ENCODE measurements at places on chromosomes 16 and 17. TPM values are rescaled to one million over a fixed set of nuclear protein-coding genes. Genes with fewer than 3 reads are reported as not detected.

DNA sequence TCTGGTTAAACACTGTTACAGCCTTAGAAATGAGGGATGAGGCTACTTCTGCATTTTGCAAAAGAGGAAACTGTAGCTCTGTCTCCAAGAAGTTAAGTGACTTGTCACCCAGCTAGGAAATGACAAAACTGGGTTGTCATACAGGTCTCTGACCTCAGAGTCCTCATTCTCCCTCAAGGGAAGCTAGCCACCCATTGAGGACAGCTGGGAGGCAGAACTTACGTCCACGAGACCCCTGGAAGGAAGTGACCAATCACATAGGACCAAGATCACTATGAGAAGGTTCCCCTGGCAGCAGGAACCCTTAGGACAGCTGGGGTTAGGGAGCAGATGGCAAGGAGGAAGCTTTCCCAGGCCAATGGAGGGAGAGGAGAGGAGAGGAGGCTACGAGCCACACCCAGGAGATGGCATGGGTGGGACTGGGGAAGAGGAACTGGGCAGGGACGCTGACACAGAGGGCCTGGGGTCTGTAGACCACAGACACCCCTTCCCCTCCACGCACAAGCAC, 11.2 kb downstream of the METTL22 start:
- DNase-seq: no peak

DNA sequence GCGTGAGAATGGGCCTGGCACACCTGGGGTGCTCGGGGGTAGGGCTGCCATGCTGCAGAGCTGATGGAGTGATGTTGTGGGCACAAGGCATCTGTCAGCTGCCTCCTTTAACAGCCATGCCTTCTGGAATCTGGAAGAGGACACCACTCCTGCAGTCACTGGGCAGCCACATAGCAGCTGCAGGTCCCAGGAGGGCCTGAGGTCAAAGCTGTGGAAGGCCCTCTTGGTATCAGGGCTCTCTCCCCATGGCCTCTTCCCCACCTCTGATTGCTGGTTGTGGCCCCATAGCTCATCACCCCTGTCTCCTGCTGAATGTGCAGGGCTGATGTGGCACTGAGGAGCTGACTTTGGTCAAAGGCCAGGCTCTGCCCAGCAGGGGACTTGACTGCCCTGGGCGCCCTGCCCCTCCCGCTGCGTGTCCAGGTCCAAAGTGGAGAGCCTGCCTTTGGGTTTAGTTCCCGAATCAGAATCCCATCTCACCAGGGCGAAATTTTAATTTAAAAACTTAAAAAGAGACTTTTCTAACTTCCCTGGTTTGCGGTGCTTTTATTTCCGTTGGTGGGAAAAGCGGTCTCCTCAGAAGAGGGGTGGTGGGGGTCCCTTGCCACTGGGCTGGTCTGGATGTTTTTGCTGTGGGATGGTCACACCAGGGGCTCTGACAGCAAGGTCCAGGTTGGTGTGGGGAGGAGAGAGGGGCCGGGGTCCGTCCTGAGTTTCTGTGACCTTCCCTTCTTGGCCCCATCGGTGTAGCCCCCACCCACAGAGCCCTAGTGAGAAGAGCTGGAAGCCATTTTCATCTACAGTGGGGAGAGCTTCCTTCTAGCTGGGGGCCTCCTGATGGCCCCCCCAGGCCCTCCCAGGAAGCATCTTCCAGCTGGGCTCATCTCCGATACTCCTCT, 5.9 kb downstream of the UBALD2 start:
- no peak for DNase-seq

KRTAP4-4 gene
- not detected for total RNA-seq

DNA sequence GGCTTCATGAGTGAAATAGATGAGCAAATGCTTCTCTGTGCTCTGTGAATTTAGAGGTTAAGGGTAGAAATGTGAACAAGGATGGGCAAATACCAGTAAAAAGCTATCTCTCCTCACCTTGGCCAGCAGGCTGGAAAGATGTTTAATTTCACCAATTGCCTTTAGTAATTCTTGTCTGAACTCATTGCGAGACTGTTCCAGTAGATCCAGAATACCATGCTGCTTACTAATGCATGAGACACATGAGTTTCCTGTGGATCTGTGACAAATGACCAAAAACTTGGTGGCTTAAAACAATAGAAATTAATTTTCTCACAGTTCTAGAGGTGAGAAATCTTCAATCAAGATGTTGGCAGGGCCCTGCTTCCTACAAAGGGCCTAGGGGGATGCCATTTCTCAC, 9.3 kb upstream of the ZNF624 start:
- peak; percentile 8 for DNase-seq

SEPTIN1 gene
- not detected for total RNA-seq

DNA sequence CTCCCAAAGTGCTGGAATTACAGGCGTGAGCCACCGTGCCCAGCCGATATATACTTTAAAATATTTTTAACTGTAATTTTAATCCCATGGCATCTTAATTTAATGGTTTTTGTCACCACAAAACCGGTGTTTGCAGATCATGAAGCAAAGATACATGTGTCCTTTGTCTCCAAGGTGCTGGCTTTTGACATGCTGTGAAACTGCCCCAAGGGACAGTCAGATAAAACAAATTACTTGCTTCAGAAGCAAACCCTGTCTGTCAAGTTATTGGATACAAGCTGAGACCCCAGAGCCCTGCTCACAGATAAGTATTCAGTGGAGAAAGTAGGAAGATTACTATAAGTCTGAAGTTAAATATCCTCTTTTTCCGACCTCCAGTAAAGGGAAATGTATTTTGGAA, 39.8 kb downstream of the ARL4D start:
- no peak for DNase-seq

DNA sequence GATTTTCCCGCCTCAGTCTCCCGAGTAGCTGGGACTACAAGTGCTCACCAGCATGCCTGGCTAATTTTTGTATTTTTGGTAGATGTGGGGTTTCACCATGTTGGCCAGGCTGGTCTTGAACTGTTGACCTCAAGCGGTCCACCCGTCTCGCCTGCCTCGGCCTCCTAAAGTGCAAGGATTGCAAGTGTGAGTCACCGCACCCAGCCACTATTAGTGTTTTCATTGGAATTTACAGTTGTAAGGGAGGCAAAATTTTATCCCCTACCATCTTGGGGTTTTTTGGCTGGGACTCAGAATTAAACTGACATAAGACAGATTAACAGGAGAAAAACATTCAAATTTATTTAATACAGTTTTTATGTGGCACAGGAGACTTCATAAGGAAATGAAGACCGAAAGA, 12.3 kb upstream of the MYCBPAP start:
- DNase-seq: no peak

CES3 gene
- 0.29 TPM for total RNA-seq

TERB1 gene
- total RNA-seq: not detected

DNA sequence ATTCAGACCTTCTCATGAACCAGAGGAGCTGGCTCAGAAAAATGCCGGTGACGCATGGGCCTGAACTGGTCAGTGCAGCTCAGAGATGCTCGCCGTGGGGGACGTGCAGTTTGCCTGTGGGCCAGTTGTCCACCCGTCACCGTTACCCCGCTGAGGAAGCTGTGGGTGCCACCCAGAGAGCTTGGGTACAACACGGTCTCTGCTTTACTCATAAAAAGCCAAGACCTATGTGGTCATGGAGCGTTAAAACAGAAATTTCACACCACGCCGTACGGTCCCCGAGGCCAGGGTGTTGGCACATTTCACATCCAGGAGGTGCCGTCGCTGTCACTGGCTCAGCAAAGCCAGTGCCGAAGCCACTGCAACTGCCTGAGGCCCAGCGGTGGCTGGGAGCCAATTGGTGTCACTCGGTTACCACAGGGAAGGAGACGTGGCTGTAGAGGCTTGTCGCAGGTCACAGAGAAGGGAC, 120.9 kb downstream of the METRNL start:
- peak; percentile 50 for DNase-seq

COX6A2 gene
- not detected for total RNA-seq

- no peak for DNase-seq
Measured at GRCh38 chr17:80124351-80124981, 22.5 kb downstream of the EIF4A3 start.

GRCh38 chr17:1002412-1002753, 5.5 kb downstream of the TIMM22 start:
- no peak for DNase-seq

DNA sequence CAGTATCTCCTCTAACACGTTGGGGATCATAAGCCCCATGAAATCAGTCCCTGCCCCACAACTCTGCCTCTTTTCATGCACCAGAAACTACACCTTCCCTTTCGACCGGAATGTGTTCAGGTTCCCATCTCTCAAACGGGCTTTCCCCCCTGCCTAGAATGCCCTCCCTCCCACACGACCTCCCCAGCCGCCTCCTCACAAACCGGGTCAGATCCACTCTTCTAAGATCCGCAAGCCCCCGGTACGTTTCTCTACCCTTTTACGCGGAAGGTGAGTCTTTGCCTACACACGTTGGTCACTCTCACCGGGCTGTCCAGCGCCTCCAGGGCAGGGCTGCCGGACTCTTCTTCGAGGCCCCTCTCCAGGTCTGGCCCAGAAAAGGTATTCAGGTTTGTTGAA, 708 bp downstream of the DHX33 start:
- DNase-seq: no peak

DNA sequence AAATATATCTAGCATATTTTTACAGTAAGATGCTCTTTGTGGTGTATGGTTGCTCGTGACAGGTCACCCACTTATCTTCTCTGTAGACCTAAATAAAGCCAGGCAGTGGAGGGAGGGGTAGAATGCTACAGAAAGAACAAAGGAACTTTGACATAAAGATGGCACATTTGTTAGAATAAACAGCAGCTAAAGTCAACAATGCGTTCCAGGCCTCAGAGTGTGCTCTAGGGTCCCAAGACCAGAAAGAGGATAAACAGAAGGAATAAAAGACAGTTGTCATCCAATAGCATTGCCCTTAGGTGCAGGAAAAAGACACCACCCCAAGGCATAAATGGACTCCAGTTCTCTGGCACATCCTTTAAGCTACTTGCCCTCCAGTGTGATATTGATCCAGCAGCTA, 523.0 kb upstream of the CDH11 start:
- DNase-seq: no peak

GRCh38 chr16:88062341-88063210, 111.3 kb downstream of the BANP start:
- DNase-seq: no peak

- no peak for DNase-seq
Measured at GRCh38 chr17:67974185-67974584, 22.1 kb downstream of the C17orf58 start.

- DNase-seq: peak; percentile 22
Measured at GRCh38 chr16:85673529-85674417, 15.0 kb downstream of the GINS2 start.

CA7 gene
- total RNA-seq: not detected

SKAP1 gene
- 0.17 TPM for total RNA-seq

DNA sequence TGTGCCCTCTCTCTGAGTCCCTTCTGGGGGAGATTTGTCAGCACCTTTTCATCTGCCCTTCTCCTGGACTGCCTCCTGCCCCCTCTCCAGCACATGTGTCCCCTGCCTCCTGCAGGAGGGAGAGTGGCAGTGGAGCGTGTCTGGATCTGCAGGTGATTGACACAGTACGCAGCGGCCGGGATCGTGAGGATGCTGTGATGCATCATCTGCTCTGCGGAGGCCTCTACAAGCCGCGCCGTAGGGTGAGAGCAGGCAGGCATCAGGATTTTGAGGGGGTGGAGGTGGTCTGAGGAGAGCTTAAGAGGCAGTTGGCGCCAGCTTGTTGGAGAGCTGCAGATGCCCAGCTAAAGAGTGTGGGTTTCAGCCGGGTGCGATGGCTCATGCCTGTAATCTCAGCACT, 10.9 kb downstream of the SLC9A5 start:
- no peak for DNase-seq

- no peak for DNase-seq
Measured at GRCh38 chr17:44559634-44560554, 2.6 kb downstream of the FZD2 start.

TMEM219 gene
- total RNA-seq: 39.8 TPM

- DNase-seq: peak; percentile 82
Measured at GRCh38 chr17:73323409-73324159, 11.8 kb upstream of the CDC42EP4 start.

DNA sequence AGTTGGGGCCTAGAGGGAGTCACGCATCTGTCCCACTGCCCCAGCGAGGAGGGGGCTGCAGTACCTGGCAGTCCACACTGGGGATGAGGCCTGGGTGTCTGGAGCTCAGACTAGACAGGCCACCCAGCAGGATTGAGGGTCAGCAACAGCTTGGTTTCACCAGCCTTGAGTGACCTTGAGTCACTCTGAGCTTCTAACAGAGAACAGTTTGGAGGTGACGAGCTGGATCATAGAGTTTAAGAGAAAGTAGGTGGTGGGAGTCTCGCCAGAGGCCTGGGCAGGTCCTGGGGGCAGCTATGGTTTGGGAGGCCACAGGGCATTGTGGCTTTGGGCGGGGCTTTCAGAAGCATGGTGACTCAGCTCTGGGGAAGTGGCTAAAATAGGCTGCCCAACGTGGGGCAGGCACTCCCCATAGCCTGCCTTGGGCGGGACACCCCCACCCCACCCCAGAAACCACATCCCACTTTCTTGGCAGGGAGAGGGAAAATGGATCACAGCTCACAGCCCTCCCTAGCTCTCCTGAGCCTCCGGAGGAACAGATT, 20.5 kb downstream of the CDC42EP4 start:
- DNase-seq: peak; percentile 96

TBC1D3 gene
- total RNA-seq: 0.69 TPM

- peak; percentile 95 for DNase-seq
Measured at GRCh38 chr16:4298761-4299522, 16.9 kb upstream of the GLIS2 start.

GRCh38 chr17:17236295-17237025, 508 bp downstream of the FLCN start:
- peak; percentile 63 for DNase-seq

SSTR5 gene
- not detected for total RNA-seq

DNA sequence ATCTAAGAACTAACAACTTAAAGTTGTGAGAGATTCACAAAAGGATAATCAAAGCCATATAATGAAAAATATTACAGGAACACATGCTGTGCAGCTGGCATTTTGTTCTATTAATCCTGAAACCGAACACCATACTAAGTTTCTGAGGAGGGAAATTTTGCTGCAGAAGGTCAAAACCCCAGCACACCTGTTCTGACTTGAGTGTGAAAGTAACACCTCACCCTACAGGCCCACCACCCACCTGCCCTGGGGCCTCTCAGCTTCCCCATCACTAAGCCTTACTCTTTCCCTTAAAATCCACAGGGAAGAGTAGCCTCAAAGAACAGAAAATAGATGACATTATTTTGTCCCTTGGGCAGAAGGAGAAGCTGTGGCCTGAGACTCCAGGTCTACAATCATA, 44.8 kb downstream of the STAT5A start:
- no peak for DNase-seq

- DNase-seq: no peak
Measured at GRCh38 chr17:79125503-79125902, 50.9 kb downstream of the ENGASE start.

HNF1B gene
- not detected for total RNA-seq

ANKRD40 gene
- 22.6 TPM for total RNA-seq

- DNase-seq: peak; percentile 83
Measured at GRCh38 chr17:10844621-10845387, 6.9 kb upstream of the PIRT start.
